ENCODE measurements at places on chromosomes 3 and 15. TPM values are rescaled to one million over a fixed set of nuclear protein-coding genes. Genes with fewer than 3 reads are reported as not detected.

GRCh38 chr3:59267021-59267420 lies 217.2 kb upstream of the CFAP20DC start:
- no peak for DNase-seq

DNA sequence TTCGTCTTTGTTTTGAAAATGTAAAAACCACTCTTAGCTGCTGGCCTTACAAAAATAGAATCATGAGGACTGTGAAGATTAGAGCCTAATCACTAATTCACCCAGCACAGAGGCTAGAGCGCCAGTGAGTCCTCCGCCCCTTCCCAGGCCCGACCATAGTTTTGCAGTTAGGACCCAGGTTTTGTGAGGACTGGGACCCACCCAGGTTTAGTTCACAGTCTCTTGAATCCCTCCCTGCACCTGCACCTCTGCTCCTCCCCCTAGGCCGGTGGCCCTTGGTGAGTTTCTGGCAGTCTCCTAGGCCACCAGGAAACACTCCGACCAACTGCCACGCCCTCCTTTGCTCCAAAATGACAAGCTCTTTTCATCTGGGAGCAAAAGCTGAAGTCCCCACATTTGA lies 136.0 kb upstream of the CCDC54 start:
- no peak for DNase-seq

DNA sequence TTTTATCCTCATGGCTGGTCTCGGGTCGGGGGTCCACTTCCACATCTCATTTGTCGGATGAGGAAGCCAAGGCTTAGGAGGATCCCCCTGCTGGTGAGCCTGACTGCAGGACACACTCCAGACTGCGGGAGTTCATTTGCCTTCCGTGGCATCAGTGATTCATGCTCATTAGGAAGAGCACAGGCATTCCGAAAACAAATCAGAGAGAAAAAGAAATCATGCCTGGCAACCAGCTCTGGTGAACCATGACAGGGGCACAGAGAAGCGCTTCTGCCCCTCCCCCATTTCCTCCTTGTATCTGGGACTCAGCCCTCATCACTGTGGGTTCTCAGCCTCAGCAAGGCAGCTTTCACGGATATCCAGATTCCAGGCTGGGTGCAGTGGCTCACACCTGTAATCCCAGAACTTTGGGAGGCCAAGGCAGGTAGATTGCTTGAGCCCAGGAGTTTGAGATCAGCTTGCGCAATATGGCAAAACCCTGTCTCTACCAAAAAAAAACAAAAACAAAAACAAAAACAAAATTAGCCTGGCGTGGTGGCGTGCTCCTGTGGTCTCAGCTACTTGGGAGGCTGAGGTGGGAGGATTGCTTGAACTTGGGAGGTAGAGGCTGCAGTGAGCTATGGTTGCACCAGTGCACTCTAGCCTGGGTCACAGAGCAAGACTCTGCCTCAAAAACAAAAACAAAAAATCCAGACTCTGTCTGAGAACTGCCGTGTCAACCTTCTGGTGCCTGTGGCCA lies 28.4 kb downstream of the IRAK2 start:
- no peak for DNase-seq

GRCh38 chr15:55992769-55993110 lies 672 bp downstream of the NEDD4 start:
- peak; percentile 29 for DNase-seq

DNA sequence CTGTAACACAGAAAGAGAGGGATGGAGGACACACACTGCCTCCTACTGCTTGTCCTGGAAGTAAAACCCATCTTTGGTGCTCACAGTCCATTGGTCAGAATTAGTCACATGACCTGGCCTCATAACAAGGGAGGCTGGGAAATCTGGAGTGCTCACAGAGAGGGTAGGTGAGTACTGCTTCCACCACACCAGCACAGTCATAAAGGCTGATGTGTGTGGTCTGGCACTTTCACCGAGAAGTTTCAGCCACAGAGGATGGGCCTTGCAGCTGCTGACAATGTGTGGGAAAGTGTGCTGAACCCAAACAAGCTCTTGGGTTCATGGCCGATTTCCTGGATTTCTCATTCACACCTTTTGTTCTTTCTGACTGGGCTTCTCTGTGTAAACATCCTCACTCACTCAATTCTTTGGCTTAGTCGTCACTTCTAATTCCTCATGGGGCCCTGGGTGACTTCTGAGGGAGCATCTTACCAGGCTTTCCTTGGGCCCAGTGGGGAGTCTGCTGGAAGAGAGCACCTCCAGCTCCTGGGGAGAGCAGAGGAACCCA lies 100.7 kb downstream of the ASB7 start:
- no peak for DNase-seq

The ANKRD63 gene
- not detected for total RNA-seq
